Stimulated activated CD8-positive, alpha-beta memory T cell treated with anti-CD3 and anti-CD28 coated beads, Interleukin-2, amount 100 ng/mL, for 1 hour (primary cell): ENCODE measurements at places on chromosomes 1 and 21.

DNA sequence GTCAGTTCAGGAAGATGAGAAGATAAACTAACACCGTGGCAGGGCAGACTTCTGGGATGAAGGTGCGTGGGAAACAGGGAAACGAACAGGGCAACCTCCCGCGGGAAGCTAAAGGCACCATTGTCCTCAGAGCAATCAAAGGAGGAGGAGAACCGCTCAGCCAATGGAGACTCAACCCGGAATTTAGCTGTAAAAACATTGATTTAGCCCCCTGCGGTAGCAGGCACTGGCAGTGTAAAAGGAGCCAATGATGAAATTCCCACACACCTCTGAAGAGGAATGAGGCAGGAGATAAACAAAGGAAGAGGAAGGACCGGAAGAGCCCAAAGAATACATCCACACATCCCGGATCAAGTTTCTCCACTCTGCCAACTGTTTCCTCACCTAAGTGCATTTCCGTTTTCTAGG, 19.5 kb downstream of the HLCS start:
- no peak for DNase-seq

DNA sequence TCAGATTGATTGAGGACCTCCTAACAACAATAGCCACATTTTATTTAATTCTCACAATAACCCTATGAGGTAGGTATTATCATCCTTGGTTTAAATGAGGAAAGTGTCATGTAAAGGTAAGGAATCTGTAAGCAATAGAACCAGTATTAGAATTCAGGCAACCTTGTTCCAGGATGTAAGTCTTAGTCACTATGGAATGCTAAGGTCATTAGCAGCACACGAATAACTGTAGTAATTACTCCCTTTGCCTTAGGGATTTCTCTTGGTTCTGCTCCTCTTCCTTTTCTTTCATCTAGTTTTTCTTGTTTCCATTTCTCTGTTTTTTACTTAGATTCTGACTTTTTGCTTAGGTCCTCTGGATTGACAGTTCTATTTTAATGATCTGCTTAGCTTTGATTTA, 23.1 kb upstream of the ATP6V1G3 start:
- no peak for DNase-seq

GRCh38 chr1:50873458-50874187, 86.4 kb downstream of the FAF1 start:
- peak; percentile 27 for DNase-seq

DNA sequence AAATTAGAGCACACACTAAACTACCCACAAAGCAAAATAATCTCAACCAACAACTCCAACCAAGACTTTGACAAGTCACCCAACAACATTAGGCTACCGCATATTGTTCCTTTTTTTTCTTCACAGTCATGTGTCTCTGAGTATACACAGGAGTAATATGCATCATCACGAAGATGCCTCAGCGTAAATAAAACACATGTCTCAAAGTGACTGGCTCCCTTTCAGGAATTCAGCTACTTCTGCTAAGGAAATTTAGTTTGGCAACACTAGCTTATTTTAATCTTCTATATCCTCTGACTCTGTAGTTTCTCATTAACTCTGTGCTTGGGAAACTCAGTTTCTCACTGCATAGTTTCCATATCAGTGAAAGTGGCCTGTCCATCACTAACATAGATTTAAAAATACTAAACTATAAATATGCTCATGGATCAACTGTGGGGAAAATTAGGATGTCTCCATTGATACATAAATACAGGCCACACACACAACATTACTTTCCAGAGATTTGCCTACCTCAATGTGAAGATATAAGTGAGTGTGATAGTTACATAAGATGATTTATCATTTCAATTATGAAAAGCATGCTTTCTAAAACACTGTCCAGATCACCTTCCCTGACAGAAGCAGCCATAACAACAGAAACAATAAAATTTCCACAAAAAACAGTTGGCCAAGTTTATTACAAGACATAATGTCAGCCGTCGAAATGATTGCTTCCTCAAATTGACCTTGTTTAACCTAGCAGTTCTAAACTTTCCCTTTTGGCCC, 113.2 kb downstream of the PTGER3 start:
- no peak for DNase-seq

DNA sequence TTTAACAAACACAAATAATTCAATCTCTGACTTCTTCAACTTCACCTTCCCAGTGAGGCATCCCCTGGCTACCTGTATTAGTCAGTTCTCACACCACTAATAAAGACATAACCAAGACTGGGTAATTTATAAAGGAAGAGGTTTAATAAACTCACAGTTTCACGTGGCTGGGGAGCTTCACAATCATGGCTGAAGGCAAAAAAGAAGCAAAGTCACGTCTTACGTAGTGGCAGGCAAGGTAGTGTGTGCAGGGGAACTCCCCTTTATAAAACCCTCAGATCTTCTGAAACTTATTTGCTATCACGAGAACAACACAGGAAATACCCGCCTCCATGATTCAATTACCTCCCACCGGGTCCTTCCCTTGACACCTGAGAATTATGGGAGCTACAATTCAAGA, 478.5 kb downstream of the ADGRL2 start:
- no peak for DNase-seq

DNA sequence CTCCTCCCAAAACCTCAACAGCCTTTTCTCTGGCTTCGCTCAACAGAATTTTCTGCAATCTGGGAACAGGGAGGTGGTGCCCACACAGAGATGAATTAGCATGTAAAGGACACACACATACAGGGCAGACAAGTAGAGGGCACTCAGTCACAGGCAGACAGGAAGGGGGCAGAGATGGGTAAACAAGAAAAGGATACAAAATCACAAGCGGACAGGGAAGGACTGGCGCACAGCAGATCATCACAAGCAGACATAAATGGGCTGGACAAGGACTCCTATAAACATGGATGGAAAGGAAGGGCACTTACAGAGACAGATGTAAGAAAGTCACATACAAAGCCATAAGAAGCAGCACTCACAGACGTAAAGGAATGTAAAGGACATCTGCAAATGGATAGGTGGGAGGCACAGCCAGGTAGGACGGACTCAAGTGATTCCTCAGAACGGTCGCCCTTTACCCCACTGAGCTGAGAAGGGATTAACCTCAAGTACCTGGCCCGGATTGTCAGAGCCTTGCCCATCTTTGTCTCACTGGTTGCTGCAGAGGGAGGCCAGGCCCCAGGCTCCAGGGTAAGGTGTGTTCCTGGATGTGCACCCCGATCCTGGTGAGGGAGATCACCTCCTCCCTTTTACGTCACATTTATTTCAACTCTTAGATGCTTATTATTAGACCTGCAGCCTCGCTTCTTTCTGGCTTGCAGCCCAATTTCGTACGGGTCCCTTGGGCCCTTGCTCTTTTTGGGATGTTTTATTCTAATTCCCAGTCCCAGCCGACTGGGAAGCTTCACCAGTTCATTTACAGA, 836 bp upstream of the PRCC start:
- DNase-seq, result no peak

GRCh38 chr1:165403835-165404482, 41.0 kb downstream of the RXRG start:
- DNase-seq, result no peak

GRCh38 chr1:64687725-64688327, 57.0 kb upstream of the RAVER2 start:
- no peak for DNase-seq

- no peak for DNase-seq
Measured at GRCh38 chr1:32627596-32628162, 22.7 kb downstream of the ZBTB8OS start.

- DNase-seq, result no peak
Measured at GRCh38 chr1:94154989-94155388, 34.0 kb upstream of the ABCA4 start.

DNA sequence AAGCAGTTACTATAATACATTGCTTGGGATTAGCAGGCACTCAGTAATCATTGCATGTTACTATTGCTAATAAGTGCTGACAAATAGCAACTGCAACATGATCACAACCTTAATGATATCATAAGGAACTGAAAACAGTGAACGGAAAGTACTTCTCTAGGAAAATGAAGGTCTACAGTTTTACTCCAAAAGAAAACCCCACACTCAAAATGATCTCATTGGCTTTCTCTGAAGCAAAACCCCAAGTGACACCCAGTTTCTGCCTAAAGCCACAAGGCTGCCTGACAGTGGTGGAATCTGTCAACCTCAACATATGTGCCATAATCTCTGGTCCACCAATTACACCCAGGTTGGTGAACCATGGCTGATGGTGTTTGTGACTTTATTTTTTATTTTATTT, 137.6 kb downstream of the PTGER3 start:
- no peak for DNase-seq

GRCh38 chr1:214665606-214666110, 62.7 kb downstream of the CENPF start:
- no peak for DNase-seq

DNA sequence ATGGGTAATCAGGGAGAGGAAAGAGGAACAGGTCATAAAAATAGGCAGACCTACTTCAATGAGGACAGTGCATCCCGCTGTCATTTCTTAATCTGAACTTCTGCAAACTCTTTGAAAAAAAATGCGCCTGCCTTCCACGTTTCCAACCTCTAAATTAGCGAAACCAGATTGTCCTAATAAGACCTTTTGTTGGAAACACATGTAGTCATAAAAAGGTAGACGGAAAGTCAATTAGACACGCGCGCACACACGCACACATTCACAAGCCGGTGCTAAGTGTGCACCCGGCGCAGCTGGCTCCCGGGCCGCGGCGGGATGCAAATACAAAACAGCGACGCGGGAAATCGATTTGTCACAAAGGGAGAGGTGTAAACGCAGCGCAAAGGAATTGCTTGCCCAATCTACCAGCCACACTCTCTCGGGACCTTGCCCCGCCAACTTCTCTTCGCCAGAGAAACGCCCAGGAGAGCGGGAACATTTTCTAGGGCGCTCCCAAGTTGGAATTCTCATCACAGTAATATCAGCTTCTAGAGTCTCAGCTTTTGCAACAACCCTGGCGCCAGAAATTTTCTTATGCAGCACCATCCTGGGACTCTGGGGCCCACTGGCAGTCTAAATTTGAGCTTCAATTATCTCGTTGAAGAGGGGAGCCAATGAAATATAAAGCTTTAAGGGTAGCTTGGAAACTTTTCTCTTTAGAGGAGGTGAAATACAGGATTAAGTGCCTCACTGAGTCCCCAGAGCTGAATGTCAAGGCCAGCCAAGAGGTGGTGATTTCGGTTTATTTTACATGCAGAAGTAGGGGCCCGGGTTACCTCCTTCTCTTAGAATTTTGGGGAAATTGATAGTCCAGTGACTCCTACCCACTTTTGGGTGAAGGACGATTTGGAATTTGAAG, 4.5 kb downstream of the PRRX1 start:
- no peak for DNase-seq

DNA sequence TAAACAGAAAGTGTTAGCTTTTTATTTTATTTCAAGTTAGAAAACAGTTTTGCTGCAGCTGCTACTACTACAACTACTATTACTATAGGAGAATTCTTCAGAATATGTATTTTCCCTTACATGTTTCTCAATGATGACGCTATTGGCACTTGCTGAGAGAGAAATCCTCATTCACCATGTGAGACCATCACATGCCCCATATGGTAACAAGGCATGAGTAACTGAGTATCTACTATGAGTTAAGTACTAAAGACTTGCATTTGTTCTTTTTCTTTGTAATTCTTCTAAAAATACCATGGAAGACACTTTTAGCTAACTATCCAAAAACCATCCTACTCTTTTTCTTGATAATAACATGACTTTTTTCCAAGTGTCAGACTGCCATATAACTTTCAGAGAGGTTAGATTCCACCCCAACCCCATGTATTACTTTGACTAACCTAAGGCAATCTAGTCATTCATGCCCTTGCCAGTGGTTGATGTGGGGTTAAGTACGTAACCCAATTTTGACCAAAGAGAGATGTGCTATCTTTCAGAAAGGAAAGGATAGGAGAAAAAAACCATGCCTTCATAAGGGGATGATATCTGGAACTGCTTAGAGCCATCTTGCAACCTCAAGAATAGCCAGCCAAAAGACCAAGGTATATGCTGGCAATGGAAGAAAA, 42.9 kb downstream of the COP1 start:
- DNase-seq, result no peak

- no peak for DNase-seq
Measured at GRCh38 chr1:23039308-23039826, 20.1 kb downstream of the KDM1A start.

DNA sequence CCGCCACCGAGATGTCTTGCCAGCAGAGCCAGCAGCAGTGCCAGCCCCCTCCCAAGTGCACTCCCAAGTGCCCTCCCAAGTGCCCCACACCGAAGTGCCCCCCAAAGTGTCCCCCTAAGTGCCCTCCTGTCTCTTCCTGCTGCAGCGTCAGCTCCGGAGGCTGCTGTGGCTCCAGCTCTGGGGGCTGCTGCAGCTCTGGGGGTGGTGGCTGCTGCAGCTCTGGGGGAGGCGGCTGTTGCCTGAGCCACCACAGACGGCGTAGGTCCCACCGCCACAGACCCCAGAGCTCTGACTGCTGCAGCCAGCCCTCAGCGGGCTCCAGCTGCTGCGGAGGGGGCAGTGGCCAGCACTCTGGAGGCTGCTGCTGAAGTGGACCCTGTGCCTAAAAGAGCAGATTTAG, 1.4 kb downstream of the LCE1F start:
- no peak for DNase-seq

- no peak for DNase-seq
Measured at GRCh38 chr1:114723457-114723856, 6.9 kb upstream of the NRAS start.

DNA sequence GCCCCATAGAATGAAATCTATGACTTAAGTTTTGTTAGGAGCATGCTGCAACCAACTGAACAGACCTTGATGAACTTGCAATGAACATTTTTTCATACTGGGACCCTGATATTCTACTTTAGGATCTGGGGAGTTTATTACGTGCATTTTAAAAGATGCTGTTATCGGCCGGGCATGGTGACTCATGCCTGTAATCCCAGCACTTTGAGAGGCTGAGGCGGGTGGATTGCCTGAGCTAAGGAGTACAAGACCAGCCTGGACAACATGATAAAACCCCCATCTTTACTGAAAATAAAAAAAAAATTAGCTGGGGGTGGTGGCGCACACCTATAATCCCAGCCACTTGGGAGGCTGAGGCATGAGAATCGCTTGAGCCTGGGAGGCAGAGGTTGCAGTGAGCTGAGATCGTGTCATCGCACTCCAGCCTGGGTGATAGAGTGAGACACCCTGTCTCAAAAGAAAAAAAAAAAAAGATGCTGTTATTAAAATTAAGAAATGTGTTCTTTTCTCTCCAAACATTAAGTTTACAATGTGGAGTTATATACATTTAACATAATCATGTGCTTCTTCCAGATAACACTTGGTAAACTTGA, 7.1 kb downstream of the MPZL1 start:
- DNase-seq, result no peak

DNA sequence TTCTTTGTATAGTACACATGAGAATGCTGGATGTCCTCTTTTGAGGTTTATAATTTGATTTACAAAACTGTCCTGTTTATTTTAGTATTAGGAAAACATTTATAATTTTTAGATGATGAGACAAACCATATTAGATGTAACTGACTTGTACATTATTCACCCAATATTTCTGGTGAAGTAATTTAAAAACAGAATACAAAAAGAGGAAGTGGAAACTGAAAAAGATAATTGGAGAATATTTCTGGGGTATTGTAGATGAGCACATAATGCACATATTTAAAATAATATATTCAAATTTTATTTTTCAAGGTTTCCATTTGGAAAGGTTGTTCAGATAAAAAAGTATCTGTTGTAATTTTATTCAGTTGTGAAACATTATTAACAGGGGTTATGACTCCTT, 40.7 kb downstream of the XPR1 start:
- no peak for DNase-seq
